ENCODE measurements at places on chromosomes 16 and 17.

GRCh38 chr16:58264961-58265479 is 29.8 kb downstream of the PRSS54 start:
- DNase-seq = no peak

DNA sequence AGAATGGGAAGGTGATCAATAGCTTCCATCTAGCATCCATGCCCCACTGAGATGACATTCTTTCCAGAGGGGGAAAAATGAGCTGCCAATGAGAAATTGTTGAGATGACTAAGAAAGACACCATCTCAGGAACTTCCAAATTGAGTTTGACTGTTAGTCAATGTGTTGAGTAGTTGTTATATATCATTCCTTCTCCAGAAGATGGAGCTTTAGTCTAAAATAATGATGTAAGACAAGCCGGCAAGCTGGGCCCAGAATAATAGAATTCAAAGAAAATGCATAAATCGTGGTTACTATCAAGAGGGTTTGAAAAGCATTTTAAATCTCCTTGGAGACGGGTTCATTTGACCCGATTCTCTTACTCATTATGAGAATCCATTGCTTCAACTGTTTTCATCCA is 71.0 kb upstream of the ATF7IP2 start:
- DNase-seq = no peak

GRCh38 chr17:81103379-81103778 is 61.9 kb upstream of the PVALEF start:
- no peak for DNase-seq

DNA sequence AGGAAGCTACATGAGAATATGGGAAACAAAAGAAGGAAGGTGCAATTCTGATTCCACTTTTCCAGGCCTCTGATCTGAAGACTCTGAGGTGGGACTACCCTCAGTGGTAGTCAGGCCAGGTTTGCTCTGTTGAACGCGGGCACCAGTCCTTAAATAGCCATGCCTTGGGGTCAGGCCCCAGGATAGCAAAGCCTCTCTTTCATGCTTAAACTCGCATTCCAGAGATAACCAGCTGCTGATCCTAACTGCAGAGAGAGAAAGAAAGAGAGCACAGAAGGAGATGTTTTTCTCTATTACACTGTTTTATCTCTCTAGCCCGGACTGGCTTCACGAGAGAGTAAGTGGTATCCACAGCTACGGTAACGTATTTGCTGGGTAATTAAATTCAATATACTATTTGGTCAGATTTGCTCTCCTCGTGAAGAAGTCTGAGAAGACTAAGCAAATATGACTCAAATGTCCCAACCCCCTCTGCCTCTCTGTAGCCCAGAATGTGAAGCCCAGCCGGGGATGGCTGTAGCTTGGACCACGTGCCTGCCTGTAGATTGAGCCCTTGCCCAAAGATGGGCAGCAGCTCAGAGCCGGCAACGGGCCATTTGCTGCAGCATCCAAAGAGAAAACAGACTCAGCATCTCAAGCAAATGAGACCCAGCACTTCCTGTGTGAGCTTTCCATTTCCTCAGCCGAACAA is 122.2 kb downstream of the SMG6 start:
- DNase-seq = no peak

- DNase-seq = no peak
These were observed 26.0 kb upstream of the ERN1 start for GRCh38 chr17:64155751-64156544.

GRCh38 chr16:84907575-84907974 is 87.8 kb downstream of the CRISPLD2 start:
- DNase-seq = no peak

- DNase-seq = no peak
These were observed 103.5 kb upstream of the XYLT1 start for GRCh38 chr16:17574256-17574655.

DNA sequence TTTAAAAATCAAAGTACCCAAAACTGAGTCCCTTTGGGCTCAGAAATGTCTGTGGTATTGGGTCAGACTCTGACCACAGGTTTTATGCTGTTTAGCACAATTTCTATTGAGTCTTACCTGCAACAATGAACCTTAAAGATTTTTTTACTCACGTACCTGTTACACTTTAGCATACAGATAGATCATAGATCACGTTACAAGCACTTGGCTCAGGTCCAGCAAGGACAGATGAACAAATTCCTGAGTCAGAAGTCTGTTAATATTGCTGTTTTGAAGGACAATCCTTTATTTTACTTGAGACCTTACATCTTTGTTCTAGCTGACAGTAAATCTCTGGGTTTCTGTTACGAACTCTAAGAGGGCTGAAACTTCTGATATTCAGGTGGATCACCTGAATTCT is 12.8 kb downstream of the SLC7A6OS start:
- DNase-seq = no peak

DNA sequence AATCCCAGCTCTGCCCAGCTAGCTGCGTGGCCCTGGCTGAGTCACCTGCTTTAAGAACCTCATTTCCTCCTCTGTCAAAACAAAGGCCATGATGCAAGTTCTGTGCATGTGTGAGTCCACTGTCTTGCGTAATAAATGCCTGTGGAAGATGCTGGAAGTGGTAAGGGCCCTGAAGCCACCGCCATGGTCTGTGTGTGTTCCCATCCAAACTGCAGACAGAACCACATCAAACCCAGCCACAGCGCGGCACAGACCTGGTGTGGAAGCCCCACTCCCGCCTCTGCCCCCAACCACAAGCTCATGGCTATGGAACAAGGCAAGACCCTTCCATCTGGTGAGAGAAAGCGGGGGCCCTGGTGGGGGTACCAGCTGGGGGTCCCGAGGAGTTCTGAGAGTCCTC is 26.0 kb downstream of the NECAB2 start:
- DNase-seq = no peak

GRCh38 chr16:10013364-10013763 is 168.9 kb downstream of the GRIN2A start:
- DNase-seq = no peak

DNA sequence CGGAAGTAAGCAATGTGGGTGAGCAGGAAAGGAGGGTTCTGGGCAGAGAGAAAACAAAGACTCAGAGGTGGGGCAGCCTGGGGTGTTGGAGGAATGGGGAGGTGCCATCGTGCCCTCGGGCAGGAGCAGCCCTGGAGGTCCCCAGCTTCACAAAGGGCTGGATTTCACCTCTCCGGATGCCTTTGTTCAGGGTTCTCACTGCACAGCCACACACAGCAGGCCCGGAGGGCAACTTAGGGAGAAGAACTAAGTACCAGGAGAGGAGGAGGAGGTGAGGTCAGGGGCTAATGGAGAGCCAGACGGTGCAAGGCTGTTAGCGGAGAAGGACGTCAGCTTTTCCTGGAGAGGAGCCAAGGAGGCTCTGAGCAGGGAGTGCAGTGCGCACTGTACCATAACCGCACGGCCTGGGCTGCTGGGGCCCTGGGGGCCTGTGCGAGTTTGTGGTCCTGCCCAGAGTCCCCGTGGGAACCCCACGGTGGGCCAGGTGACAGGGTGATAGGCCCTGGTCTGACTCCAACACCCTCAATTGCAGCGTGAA is 9.3 kb downstream of the ARRB2 start:
- no peak for DNase-seq

- no peak for DNase-seq
These were observed 101.9 kb downstream of the STX8 start for GRCh38 chr17:9473711-9474110.

GRCh38 chr16:84487358-84487757 is 17.1 kb downstream of the MEAK7 start:
- no peak for DNase-seq

DNA sequence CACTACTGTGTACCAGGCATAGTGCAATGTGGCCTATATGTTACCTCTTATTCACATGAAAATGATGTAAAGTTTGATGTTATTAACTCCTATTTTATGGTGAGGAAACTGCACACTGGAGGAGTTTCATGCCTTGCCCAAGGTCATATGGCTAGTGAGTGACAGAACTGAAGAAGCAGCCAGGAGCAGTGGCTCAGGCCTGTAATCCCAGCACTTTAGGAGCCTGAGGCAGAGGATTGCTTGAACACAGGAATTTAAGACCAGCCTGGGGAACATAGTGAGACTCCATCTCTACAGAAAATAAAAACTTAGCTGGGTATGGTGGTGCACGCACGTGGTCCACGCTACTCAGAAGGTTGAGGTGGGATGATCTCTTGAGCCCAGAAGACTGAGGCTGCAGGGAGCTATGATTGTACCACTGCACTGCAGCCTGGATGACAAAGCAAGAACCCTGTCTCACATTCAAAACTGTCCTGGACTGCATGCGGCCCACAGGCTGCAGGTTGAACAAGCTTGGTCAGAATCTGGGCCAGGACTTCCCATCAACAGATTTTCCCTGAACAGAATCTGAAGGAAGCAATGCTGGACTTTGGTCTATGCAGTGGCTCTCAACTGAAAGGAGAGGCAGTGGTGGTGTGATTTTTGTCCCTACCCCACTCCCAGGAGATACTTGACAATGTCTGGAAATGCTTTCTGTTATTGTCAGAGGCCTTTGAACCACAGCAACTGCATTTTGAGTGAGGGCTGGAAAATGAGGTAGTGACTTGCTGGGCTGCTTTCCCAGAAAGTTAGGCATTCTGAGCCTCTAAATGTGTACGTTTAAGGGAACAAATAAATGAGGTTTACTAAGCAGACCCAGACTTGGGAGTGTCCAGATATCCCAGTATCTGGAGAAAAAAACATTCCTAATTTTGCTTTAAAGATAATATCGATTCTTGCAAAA is 479.5 kb downstream of the TMEM114 start:
- no peak for DNase-seq

DNA sequence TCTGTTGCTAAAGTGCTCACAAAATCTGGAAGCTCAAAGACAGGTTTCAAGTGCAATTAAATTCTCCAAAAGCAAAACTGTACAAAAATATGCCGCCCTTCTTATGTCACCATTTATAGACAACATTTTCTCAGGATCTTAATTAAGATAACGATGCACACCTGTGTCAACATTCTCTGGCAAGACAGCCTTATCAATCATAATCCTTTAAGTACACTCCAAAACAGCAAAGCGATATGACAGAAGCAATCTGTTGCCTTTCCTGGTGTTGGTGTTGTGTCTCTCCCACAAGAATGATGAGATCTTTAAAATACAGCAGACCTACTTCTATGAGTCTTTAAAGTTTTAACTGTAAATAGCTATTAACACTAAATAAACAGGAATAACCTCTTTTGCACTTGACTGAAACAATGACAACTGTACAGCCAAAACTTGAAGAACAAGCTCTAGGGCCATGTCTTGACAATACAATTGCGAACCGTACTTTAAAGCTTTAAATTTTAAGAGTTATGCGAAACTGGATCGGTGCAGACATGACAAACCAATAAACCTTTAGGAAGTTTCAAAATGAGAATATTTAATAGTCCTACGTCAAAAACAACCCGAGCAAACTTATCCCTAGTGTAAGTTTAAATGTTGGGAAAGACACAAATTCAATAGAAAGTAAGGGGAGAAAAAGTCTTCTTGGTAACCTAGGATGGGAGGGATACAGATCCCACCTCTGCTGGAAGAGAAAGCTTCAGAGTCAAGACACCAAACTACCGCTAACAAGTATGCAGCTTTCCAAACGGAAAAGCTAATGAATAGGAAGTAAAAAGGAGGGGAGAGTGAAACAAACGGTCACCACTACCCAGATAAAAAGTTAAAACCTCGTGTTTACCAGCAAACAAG is 3.3 kb upstream of the IRX5 start:
- no peak for DNase-seq

DNA sequence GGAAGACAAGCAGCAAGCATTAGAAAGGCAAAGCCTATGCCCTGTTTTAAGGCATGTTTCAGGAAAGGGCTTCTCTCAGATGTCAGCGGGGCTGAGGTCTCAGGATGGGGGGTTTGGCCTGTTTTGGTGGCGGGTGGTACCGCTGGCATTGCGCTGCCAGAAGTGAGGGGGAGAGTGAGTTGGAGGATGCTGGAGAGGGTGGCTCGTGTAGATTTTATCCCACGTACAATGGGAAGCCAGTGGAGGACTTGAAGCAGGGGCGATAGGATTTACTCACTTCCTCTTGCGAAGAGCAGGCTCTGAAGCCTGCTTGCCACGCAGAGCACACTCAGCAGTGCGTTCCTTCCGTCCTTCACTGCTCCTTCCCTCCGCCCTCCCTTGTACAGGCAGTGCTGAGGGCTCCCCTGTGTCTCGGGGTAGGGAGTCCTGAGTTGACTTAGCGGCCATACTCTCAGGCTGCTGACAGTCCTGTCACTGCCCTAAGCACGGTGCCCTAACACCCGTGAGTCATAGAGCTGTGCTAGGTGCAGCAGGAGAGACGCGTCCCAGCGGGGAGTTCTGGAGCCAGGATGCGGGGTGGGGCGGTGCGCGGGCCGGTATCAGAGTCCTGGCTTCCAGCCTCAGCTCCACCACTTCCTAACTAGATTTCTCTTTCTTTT is 113.1 kb downstream of the SNX29 start:
- no peak for DNase-seq

DNA sequence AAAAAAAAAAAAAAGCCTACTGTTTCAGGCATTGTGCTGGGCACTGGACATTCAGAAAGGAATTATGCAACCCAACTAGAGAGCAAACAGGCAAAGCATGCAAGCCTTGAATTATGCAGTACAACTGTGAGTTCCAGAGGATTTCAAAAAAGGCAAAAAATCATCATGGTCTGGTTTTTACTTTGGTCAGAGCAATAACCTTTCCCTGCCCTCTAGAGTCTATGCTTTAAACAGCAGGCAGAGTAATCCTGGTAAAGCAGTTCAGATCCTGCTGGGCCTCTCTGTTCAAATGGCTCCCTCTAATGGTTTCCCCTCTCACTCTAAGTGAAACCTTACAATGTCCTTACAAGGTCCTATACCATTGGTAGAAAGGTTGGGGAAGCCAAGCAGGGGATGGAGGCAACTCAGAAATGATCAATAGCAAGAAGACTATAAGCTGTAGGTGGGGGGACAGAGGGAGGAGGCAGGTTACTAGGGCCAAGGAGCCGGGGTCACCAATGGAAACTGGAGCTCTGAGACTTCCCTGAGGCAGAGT is 4.6 kb upstream of the TAF15 start:
- no peak for DNase-seq

GRCh38 chr17:27937025-27937546 is 43.9 kb upstream of the LYRM9 start:
- no peak for DNase-seq

GRCh38 chr16:65178151-65178550 is 56.3 kb upstream of the CDH11 start:
- DNase-seq = no peak

DNA sequence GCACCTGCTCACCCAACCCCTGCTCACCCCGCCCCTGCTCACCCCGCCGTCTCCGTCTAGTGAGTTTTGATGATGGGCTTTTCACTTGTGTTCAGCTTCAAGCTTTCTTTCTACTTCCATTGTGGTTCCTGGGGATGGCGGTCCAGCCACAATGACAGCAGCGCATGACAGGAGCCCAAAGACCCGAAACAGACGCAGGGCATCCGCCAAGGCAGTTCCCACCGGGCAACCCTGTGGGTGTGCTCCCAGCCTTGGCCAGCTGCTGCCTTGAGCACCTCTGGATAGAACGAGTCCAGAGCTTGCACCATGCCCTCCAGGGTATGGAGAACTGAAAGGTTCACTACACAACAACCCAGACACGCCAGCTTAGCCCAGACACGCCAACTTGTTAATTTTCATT is 92.9 kb upstream of the CHMP6 start:
- DNase-seq = no peak

GRCh38 chr17:38893607-38894006 is 23.7 kb downstream of the LASP1 start:
- no peak for DNase-seq
